ENCODE measurements at places on chromosomes 12 and 14.
A peak's percentile ranks its signal among the peaks of the same experiment; 100 is the strongest.

GRCh38 chr14:49863487-49864281 is 11.1 kb upstream of the NEMF start:
- peak; percentile 15 for DNase-seq

- DNase-seq, result no peak
Measured at GRCh38 chr12:6832125-6832524, 3.9 kb downstream of the P3H3 start.

- DNase-seq, result no peak
Measured at GRCh38 chr12:26918321-26919215, 19.2 kb downstream of the INTS13 start.

DNA sequence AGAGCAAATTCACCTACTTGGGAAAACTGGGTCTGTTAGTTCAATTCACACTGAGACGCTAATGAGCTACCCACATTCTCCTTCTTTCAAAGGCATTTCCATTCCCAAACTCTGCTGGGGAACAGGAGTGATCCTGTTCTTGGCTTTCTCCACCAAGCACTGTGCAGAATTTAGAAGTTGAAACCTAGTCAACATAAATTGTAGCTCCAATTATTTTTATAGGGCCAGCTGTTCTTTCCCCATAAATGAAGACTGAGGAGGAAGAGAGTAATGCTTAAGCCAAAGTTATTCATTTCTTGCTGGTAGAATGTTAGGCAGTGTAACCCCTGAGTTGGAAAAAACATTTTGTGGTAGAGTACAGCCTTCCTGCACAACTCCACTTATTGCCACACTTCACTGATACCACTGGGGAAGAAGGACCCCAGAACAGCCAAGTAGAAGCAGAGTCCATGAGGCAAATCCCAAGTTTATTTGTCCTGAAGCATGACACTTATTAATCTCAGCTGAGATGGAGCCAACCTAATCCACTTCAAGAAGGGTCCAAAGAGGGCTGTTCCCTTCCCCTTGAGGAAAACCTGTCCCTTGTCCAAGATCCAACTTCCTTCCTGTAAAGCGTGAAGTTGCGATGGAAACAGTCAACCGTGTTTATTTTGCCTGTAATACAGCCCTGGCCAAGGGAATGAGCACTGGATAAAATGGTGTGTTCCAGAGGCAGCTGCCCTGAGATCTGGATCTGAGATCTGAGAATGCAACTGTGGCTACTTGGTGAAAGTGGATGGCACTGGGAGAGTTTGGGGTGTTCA is 151.8 kb downstream of the TBX5 start:
- DNase-seq, result no peak

GRCh38 chr14:91732859-91733477 is 1.1 kb upstream of the CATSPERB start:
- DNase-seq, result no peak

- DNase-seq, result no peak
Measured at GRCh38 chr12:52361553-52361952, 5.7 kb downstream of the KRT85 start.

DNA sequence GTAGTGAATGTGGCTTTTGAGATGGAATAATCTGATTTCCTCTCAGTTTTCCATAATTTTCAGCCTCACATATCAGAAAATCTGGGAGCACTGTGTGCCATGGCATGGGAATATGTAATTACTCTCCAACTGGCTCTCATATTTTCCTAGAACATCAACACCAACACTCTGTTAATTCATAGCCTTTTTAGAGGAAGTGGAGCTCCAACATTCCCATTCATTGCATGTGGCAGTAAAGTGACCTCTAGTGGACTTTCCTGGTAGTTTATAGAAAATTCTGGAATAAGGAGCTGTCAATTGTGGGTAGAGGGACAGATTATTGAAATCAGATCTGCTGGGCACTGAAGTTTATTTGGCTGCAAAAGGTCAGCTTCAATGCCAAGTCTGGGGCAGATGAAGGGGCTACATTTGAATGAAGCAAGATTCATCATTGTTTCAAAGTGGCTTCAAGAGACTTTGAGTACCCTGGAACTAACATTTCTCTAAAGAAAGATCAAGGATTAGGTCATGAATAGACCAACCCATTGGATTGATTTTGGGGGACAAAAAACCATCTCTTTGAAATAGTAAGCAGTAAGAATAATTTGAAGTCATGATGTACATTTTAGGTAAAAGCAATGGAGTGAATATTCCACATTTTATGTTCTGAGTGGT is 23.6 kb upstream of the USP44 start:
- DNase-seq, result peak; percentile 64

DNA sequence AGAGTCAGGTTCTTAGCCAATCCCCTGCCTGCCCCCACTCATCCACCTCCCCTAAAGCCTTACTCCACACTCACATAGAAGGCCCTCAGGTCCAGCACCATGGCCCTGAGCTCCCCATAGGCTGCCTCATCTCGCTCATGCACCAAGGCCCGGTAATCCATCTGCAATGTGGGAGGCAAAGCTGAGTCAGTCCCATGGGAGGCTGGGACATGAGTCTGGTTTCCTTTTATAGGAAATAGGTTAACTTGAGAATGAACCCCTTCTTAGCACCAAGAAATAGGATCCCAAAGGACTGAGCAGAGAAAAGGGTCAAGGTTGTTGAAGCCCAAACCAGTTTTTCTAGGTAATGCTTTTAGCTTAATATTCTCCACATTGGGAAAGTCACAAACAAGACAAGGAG is 2.1 kb upstream of the EMC9 start:
- no peak for DNase-seq

DNA sequence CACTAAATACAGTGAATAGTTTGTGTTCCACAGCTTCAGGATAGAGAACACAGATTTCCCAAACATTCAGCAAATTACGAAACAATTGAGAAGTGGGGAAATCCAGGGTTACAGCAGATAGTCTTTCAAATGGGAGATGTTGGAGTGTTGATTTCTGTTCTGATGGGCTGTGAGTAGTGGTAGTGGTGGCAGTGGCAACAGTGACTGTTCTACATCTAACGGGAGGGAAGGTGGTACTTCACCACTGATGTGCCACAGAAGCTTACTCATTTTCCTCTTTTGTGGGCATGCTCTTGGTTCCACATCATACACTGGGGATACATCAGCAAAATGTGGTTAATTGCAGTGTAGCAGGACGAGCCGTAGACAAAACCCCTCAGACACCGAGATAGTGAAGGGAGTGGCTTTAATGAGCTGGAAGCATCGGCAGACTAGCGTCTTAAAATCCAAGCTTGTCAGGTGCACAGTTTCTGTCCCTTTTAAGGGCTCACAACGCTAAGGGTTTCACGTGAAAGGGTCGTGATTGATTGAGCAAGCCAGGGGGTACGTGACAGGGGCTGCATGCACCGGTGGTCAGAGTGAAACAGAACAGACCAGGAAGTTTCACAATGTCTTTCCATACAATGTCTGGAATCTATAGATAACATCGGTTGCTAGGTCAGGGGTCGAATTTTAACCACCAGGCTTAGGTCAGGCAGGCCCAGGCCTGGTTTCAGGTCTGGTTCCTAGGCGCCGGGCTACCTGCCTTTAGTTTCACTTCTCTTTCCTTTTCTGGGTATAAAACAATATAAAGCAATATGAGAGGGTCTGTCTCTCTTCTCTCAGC is 330.6 kb upstream of the FBXO33 start:
- no peak for DNase-seq

DNA sequence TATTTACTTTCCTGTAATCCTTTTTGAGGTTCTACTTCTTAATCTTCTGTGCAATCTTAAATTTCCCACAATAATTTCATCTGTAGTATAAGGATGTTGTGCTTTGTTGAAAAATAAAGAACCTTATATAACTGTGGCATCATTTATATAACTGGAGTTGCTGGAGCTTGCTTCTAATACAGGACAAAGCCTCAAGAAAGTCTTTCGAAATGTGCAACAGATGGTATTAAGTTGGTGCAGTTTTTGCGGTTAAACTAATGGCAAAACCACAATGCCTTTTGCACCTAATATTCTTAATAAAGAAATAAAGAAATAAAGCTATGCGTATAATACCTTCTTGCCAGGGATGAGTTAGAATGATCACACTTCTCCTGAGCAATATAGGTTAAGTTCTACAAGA is 180.0 kb downstream of the KITLG start:
- DNase-seq, result no peak

- no peak for DNase-seq
Measured at GRCh38 chr12:16863742-16864141, 257.8 kb upstream of the LMO3 start.

- peak; percentile 69 for DNase-seq
Measured at GRCh38 chr14:35406506-35407305, 2.2 kb upstream of the NFKBIA start.
